ENCODE measurements at places on chromosomes 3 and 15.

DNA sequence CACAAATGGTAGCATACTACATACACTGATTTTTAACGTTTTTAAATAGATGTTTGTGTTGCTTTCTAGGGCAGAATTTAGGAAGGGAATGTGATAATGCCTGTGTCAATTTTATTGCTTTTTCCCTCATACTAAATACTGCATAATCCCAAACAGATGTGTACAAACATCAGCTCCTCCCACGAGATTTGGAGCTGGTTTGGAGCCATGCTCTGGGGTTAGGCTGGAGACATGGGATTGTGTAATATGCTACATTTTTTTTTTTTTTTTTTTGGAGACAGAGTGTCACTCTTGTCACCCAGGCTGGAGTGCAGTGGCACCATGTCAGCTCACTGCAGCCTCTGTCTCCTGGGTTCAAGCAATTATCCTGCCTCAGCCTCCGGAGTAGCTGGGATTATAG, 80.1 kb downstream of the EBLN2 start:
- no peak for DNase-seq

GRCh38 chr3:22318325-22318724, 567.3 kb upstream of the ZNF385D start:
- DNase-seq: no peak

DNA sequence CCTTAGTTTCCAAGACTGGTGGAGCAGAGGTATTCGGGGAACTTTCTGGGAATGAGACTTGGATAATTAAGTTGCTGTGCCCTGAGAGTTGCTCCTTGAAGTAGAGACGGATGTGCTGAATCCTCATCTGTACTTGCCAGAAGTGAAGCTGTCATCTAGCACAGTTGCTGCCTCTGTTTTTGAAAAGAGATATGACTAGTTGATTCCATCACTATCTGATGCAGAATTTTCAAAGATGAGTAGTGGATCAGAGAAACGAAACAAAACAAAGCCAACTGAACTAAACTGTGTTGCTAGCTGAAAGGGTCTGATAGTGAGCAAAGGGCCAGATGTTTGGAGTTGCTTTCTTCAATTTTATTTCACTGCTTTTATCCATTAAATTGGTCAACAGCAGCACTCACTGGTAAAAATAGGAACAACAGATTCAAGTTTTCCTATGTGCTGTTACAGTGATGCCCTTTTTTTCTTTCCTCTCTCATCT, 52.7 kb downstream of the MITF start:
- DNase-seq: peak; percentile 55

DNA sequence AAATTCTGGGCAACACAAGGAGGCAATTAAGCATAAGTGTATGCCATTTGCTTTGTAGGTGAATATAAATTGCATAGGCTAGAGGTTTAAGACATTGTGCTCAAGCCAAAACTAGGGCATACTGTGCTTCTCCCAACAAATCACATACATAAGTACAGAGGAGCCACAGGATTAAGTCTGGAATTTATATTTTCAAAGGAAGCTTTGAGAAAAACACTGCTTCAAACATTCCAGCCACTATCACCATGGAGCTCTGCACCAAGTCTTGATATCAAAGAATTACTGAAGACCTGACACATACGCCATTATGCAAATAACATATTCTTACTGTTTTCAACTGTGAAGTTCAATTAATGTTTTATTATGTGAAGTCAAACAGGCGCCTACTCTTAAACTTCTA, 119.4 kb upstream of the NPHP3 start:
- DNase-seq: no peak

DNA sequence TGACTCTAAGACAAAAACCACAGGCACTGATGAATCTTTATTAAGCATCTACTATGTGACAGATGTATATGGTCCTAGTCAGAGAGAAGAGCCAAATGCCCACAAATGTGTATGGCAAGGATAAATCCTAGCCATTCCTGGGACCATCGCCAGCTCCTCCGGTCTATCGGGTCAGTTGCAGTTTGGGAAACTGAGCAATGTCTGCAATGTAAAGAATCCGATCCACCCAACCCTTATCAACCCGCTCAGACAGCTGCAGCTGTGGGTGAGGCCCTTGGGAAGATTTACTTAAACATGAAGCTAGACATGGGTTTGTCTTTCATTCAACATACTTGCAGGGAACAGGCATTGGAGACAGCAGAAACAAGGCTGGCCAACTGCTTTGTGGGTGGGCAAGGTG, 40.5 kb upstream of the CDV3 start:
- DNase-seq: no peak

GRCh38 chr15:39273717-39274411, 307.0 kb upstream of the THBS1 start:
- DNase-seq: no peak

DNA sequence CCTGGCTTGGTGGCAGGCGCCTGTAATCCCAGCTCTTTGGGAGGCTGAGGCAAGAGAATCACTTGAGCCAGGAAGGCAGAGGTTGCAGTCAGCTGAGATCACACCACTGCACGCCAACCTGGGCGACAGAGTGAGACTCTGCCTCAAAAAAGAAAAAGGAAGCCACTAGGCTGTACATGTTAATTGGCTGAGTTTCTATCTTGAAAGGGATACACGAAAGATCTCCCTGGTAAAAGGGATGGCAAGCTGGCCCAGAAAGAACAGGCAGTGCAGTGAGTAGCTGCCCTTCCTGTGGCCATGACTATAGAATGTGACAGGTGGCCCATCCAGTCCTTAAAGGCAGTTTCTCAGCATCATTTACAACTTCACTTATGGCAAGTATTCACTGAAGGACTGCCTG, 12.3 kb downstream of the LRIG1 start:
- DNase-seq: no peak

Data from Kasumi-1 (cell line).